Activated CD4-positive, alpha-beta T cell treated with anti-CD3 and anti-CD28 coated beads, Interleukin-2, amount 50 U/mL, for 1 hour (primary cell): ENCODE measurements at places on chromosomes 11 and 22.

GRCh38 chr22:45859231-45860161 is 117.5 kb downstream of the WNT7B start:
- no peak for DNase-seq

- DNase-seq = no peak
These were observed 50.9 kb downstream of the THAP12 start for GRCh38 chr11:76329983-76330382.

DNA sequence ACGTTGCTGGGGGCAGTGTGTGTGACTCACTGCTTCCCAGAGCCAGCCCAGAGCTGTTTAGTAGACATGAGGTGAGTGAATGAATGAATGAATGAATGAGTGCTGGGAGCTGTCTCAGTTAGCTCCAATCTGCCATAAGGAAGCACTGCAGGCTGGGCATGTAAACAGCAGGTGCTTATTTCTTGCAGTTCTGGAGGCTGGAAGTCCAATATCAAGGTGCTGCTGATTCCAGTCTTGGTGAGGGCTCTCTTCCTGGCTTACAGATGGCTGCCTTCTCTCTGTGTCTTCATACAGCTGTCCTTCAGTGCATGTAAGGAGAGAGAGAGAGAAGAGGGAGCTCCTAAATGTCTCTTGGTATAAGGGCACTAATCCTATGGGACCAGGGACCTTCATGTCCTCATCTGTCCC is 4.1 kb downstream of the C11orf21 start:
- no peak for DNase-seq

GRCh38 chr22:37496651-37497050 is 10.5 kb upstream of the MFNG start:
- DNase-seq = no peak

DNA sequence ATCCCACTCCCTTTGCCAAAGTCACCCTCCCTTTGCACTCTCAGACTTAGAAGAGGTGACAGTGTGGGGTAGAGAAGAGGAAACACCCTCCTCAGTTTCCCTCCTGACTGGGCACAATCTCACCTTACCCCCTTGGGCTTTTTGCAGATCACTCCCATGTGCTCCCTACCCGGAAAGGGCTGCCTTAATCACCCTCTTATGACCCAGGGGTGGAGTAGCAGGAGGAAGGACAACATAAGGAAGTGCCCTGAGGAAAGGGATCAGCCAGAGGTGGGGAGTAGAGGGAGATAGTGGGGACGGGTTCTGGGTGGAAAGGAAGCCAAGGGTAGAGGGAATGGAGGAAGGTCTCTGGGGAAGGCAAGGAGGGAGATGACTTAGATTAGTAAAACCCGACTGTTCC is 52.0 kb downstream of the NRXN2 start:
- DNase-seq = no peak

GRCh38 chr11:31387379-31387778 is 17.7 kb downstream of the DNAJC24 start:
- no peak for DNase-seq

DNA sequence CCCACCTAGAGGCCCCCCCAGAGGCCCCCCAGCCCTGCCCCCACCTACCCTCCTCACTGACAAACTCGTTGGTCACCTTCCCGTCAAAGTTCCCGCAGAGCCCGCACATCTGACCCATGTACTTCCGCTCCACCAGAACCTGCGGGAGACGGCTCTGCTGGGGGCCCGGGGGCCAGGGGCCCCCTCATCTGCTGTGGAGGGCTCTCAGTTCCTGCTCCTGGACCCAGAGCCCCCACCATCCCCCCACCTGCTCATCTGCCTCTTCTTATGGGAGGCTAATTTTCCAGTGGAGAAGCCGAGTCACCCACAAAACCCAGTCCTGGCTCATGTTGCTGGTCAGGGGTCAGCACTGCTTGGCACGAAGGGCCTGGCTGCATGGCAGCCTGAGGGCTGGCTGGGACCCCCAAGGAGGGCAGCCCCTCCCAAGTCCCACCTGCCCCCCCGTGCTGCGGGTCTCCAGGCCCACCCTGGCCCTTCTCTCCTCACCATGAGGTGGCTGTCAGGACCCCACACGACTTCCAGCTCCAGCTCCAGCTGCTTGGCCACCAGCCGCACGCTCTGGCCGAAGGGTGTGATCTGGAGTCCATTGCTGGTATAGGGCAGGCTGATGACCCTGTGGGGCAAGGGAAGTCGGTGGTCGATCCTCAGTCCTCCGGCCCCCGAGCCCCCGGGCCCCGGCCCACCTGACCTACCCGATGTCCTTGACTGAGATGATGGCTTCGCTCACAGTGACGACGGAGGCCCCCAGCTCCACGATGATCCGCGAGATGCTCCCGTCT is 5.2 kb downstream of the MUC6 start:
- no peak for DNase-seq

DNA sequence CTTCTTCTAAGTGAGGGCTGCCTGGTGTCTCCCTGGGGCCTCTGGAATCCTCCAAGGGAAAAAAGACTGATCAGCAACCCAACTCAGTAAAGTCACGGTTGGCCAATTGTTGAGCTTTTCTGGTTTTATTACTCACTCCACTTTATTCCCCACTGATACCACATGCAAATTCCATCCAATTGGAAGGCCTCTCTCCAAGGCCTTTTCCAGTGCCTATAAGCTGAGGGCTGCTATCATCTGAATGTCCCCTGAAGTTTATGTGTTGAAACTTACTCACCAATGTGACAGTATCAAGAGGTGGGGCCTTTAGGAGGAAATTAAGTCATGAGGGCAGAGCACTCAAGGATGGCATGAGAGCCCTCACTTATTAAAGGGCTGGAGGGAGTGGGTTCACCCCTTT is 463.3 kb downstream of the BUD13 start:
- no peak for DNase-seq

GRCh38 chr11:65317025-65317786 is 2.5 kb downstream of the CDC42EP2 start:
- no peak for DNase-seq

DNA sequence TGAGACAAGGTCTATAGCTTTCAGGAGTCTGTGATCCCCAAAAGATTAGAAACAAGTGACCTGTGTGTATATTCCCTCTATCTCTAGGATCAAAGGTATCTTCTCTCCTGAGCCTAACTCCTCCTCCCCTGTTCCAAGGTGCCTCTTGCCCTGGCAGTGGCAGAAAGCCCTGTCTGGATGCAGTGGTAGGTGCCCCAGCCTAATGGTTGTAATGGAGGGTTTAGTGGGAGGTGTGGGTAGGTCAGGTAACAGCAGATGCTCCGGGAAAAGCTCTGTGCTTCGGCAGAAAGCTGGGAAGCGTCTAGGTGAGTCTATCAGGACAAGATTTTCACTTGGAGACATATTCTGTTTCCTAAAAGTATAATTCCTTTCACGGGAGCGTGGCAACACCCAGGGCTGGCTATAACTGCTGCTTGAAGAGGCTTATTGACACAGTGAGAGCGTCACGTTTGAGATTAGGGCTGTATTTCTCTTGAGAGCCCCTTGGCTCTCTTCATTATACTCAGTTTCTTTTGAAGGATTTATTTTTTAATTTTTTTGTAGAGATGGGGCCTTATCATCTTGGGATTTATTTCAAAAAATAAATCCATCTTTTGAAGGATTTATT is 49.5 kb downstream of the PRR5L start:
- no peak for DNase-seq

DNA sequence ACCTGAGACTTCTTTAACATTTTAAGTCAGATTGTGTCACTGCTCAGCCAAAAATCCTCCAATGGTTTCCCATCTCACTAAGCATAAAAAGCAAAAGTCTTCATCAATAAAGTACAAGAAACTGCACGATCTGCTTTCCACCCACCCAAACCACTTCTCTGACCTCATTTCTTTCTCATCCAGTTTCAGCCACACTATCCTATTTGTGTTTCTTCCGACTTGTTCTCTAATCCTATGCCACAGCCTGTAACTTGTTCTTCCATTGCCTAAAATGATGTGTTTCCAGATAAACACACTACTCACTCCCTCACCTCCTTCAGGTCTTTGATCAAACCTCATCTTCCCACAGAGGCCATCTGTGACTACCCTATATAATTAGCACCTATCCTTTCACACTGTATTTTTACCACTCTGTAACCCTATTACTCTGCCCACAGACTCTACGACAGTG is 28.4 kb downstream of the ARHGAP32 start:
- no peak for DNase-seq

DNA sequence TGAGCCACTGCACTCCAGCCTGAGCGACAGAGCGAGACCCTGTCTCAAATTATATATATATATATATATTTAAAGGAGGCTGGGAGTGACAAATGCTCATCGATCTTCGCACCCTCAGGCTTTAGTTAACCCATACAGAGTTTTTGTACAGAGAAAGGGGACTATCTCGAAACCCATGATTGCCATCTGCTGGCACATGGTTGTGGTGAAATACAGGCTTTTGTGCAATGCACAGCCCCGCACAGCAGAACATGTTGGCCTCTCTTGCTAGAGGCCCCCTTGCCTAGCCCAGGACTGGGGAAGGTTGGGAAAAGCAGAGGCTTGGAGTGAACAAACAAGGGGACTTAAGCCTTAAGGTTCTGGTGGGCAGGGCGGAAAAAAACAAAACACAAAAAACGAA is 3.6 kb downstream of the MYBPC3 start:
- DNase-seq = no peak

DNA sequence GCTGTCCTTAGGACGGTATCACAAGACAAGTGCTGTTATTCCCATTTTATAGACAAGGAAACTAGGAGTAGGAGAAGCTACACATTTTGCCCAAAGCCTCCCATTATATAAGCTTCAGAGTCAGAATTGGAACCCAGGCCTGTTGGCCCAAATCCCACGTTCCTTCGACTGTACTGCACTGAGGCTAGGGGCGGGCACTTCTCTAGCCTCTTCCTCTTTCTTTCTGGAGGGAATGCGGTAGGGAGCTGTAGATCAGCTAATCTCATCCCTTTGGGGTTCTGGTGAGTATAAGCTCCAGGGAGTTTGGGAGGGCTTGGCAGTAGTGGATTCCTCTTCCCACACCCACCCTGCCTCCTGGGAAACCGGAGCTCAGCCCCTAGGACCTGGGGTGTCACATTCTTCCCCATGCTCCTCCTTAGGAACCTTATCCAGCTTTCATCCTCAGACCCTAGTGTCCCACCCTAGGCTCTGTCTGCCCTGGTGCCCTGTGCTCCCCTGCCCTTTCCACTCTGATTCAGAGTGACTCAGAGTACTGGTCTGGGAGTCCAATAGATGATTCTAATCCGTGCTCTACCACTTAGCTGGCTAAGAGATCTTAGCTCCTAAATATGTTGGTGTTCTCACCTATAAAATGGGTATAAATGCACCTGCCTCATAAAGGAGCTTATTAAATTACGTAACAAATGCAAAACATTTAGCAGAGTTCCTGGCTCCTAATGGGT is 29.3 kb downstream of the PHLDB1 start:
- DNase-seq = no peak
